ENCODE measurements at places on chromosomes 1 and 21. TPM values are rescaled to one million over a fixed set of nuclear protein-coding genes. Genes with fewer than 3 reads are reported as not detected.

DNA sequence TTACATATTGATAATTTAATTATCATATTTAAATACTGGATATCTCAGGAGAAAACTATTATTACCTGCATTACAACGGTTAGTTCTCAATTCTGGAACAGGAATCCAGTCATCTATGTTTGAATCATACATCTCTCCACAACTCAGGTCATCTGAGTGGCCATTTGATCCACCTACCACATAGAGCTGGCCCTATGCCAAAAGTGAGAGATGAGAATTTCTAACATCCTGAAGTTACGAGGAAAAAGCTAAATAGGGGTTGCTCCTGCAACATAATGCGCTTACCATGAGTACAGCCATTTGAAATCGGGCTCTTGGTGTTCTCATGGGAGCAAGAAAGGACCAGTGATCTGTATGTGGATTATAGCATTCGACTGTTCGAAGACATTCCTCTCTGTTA lies 16.9 kb downstream of the IVNS1ABP start:
- H3K36me3 ChIP-seq: peaks cover 20% of the 10 kb centered on the region
- no peak overlapping the region for H3K4me3 ChIP-seq
- no peaks in the 10 kb centered on the region for H3K27me3 ChIP-seq
- H3K27ac ChIP-seq: no peak overlapping the region
- no peaks in the 10 kb centered on the region for H3K4me1 ChIP-seq

- no peaks in the 10 kb centered on the region for H3K36me3 ChIP-seq
- no peak overlapping the region for H3K27ac ChIP-seq
- H3K4me1 ChIP-seq: no peaks in the 10 kb centered on the region
- no peak overlapping the region for H3K4me3 ChIP-seq
- DNase-seq: no peak
- no peaks in the 10 kb centered on the region for H3K27me3 ChIP-seq
Observed at GRCh38 chr1:201648907-201649721, 110.2 kb downstream of the NAV1 start.

DNA sequence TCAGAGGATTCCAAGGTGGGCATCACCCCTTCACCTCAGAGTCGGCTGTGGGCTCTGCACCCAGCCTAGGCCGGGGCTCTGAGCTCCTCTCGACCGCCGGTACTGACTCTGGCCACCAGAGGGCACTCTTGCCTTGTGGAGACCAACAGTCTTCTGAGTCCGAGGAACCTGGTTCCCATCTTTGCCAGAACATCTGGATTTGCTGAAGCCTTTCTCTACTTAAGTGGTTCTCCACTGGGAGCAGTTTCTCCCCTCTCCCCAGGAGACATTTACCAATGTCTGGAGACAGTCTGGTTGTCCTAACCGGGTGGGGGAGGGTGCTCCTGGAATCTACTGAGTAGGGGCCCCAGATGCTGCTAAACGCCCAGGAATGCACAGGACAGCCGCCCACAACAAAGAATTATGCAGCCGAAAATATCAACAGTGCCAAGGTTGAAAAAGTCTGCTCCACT lies 9.4 kb downstream of the ETV3L start:
- no peaks in the 10 kb centered on the region for H3K27me3 ChIP-seq
- H3K27ac ChIP-seq: no peak overlapping the region
- DNase-seq: peak; percentile 64

GRCh38 chr1:237041461-237041794 lies 556 bp upstream of the RYR2 start:
- no peak for DNase-seq
- no peaks in the 10 kb centered on the region for H3K4me1 ChIP-seq
- no peaks in the 10 kb centered on the region for H3K27me3 ChIP-seq
- H3K4me3 ChIP-seq: no peak overlapping the region
- H3K27ac ChIP-seq: no peak overlapping the region

DNA sequence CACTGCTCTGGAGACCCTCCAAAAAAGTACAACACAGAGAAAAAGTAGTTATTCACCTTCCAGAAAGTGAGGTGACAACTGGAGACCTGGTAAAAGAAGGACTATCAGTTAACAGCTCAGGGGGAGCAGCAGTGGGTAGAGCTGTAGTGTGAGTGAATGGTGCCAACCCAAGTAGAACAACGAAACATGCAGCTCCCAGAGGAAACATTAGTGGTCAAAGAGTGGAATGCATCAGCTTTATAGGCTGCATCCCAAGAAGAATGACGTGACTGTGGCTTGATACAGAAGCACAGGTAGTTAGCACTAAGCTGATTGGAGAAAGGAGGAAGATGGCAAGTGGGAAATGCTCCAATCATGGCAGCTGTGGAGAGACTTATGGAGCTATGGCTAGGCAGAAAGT lies 275.7 kb upstream of the CAMK1G start:
- no peak overlapping the region for H3K27ac ChIP-seq
- H3K36me3 ChIP-seq: no peaks in the 10 kb centered on the region
- no peaks in the 10 kb centered on the region for H3K4me1 ChIP-seq

Gene NPR1
- total RNA-seq: not detected

- no peaks in the 10 kb centered on the region for H3K27me3 ChIP-seq
- H3K4me1 ChIP-seq: no peaks in the 10 kb centered on the region
- H3K27ac ChIP-seq: no peak overlapping the region
Observed at GRCh38 chr1:59100708-59101374, 196.1 kb upstream of the FGGY start.

Gene MEGF6
- total RNA-seq: 69.6 TPM

DNA sequence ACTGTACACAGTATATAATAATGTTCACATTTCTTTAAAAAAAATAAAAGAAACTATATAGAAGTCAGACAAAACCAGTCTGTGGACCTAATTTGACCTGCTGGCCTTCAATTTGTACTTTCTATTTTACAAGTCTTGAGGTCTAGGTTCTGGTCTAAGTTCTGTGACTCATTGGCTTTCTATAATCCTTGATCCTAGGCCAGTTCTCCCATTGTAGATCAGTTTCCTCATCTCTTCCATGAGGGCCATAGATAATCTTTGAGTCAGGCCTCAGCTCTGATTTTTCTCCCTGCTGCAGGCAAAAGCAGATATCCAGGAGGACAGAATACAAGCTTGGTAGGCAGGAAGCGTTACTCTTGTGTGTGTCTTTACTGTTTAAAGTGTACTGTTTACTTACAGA lies 603.7 kb upstream of the CAMK1G start:
- no peaks in the 10 kb centered on the region for H3K36me3 ChIP-seq
- H3K4me1 ChIP-seq: no peaks in the 10 kb centered on the region
- no peak overlapping the region for H3K27ac ChIP-seq
- H3K4me3 ChIP-seq: no peak overlapping the region
- DNase-seq: no peak

- no peak for DNase-seq
- no peaks in the 10 kb centered on the region for H3K36me3 ChIP-seq
- no peak overlapping the region for H3K27ac ChIP-seq
Observed at GRCh38 chr1:204660509-204660908, 25.0 kb downstream of the LRRN2 start.

- H3K4me1 ChIP-seq: no peaks in the 10 kb centered on the region
- H3K36me3 ChIP-seq: no peaks in the 10 kb centered on the region
- no peak overlapping the region for H3K4me3 ChIP-seq
- no peaks in the 10 kb centered on the region for H3K27me3 ChIP-seq
- H3K27ac ChIP-seq: no peak overlapping the region
Observed at GRCh38 chr21:38092051-38092450, 164.7 kb upstream of the KCNJ15 start.

DNA sequence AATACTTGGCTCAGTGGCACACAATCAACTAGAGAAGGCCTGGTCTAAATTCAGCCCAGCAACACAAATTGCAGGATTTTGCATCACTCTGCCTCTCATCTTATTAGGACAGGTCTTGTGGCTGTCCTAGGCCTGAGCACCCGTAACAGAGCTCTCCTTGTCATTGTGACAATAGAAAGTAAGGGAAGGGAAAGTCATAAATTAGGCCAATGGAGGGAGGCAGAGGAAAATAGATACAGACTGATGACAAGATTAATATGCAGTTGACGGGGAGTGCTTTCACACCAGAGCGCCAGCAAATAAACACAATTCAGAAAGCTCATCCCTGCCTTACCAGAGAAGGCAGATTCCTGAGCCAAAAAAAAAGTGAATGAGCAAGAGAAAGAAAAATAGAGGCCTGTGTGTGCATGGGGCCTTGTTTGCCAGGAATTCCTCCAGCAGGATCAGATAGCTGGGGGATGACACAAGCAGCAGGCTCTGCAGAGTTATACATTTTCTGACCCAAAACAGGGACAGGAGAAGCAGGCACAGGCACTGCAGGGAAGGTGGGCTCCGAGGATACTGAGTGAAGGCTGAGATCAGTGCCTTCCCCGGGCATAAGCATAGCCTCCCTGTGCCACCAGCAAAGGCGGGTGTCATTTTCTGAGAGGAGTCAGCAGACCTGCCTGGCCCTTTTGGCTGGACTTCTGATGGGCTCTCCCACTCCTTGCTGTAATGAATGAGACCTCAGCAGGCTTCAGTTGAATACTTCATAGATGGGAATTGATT lies 110.0 kb upstream of the SPAG17 start:
- H3K4me3 ChIP-seq: no peak overlapping the region
- no peaks in the 10 kb centered on the region for H3K4me1 ChIP-seq
- no peak for DNase-seq
- H3K27me3 ChIP-seq: no peaks in the 10 kb centered on the region
- H3K27ac ChIP-seq: no peak overlapping the region

DNA sequence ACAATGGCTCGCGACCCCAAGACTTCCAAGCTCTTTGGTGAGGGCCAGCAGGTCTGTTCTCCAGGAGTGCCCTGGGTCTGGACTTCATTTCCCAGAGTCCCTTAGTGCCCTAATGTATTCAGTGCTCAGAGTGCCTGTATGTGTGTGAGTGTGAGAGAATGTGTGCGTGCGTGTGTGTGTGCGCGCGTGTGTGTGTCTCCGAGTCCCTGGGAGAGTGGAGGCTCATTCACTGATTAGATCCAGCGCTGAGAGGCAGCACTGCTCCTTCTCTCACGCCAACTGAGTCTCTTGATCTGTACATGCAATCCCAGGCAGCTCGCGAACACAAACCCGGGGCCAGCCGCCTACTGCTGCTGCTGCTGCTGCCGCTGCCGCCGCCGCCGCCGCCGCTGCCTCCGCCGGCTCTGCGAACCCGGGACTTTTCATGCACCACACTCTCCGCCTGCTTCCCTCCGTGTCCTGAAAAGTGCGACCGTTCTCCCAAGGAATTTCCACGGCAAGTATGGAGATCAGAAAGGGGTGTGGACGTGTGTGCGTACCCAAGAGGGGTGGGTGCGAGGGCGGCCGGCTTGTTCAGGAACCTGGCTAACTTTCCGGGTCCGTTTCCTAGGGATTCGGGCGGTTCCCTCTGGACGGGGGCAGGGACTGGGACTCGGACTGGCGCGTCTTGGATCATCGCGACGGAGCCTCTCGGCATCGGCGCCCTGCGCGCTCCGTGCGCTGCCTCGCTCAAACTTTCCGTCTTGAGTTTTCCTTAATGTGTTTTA lies at the start of gene RNF220:
TSS of gene RNF220 (plus strand) at position 225 of the 767 bp plus-strand sequence.
- H3K4me3 ChIP-seq: peak within 1 kb of the TSS; percentile 66
- H3K27ac ChIP-seq: no peak within 1 kb of the TSS
- peaks cover 20% of the 10 kb centered on the region for H3K27me3 ChIP-seq
- peak; percentile 32 for DNase-seq

GRCh38 chr21:31351438-31351837 lies 7.4 kb upstream of the TIAM1 start:
- DNase-seq: no peak
- H3K4me1 ChIP-seq: peaks cover 28% of the 10 kb centered on the region
- H3K36me3 ChIP-seq: no peaks in the 10 kb centered on the region
- H3K4me3 ChIP-seq: no peak overlapping the region

Gene FNBP1L
- 0.10 TPM for total RNA-seq

Gene LYPD8
- not detected for total RNA-seq

All from naive thymus-derived CD4-positive, alpha-beta T cell (primary cell).